AG08395 (cell line): ENCODE measurements at places on chromosomes 2 and 18.
A peak's percentile ranks its signal among the peaks of the same experiment; 100 is the strongest.

DNA sequence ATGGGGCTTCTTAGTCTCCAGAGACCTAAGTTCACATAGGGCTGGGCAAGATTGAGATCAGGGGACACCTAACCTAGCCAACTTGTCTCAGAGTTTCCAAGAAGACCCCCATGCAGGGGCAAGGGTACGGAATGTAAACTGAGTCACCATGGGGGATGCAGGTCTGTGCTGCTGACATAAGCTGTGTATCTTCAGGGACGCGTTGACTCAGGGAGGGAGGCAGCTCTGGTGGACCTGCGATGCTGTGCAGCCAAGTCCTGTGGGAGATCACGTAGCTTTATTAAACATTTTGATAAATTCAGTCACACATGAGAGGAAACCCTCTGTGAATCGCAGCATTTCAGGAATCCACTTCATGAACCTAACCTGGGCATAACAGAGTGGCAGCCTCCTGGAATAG, 216.0 kb downstream of the ANKRD30B start:
- no peak for DNase-seq

DNA sequence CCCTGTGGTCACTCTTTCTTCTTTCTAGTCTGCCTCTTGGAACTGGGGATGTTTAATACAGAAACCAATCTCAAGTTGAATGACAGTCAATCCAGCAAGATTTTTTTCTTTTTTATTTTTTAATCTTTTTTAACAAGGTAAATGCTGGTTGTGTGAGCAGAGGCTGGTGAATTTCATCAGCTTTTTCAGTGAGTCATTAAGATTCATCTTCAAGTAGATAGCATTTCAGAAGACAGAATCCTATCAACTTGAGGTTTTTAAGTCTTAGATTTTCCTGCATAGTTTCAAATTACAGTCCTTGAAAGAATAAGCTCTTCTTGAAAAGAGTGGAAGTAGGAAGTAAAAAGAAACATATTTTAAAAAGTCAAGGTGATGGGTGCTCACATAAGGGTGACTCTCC, 12.4 kb downstream of the SLC8A1 start:
- DNase-seq = no peak

DNA sequence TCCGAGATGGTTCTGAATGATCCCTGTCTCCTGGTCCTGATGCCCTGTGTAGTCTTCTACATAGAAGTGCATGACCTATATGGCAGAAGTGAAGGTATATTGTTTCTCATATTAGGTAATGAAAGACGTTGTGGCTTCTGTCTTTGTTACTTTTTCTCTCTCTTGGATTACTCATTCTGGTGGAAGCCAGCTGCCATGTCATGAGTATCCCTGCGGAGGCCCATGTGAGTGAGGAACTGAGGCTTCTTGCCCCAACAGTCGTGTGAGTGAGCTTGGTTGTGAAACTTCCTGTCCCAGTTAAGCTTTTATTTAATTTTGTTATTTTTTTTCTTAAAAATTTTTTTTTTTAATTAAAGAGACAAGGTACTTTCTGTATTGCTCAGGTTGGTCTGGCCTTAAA, 134.7 kb downstream of the UBR3 start:
- DNase-seq = peak; percentile 35

- no peak for DNase-seq
These were observed 2.7 kb downstream of the EHD3 start for GRCh38 chr2:31236433-31237205.

- DNase-seq = no peak
These were observed 190.8 kb upstream of the NDUFV2 start for GRCh38 chr18:8911408-8912340.

- peak; percentile 72 for DNase-seq
These were observed 27.8 kb upstream of the GAREM2 start for GRCh38 chr2:26144953-26145680.

DNA sequence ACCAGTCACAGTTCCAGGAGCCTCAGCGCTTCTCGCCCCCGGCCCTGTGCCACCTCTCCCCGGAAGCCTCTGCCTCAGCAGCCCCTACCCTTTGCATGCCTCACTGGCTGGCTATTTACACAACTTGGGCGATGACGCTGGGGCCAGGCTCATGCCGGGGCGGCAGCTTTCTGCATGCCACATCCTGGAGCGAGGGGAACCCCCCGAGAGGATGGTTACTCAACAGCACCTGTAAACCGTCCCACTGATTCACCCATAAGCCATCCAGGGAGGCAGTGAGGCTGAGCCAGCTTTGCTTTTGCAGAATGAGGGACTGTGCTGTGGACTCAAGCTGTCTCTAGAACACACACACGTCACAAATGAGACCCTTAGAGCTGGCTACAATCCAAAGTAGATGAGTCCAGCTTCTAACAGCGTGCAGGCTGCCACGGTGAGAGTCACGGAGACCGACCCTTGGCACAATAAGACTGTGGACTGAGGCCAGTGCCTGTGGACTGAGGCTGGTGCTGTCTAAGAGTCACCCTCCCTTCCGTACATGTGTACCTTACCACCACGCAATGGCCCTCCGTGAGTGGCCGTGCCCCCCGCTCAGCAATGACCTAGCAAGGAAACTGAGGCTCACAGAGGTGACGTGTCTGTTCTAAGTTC, 45.6 kb upstream of the ODC1 start:
- DNase-seq = no peak

- no peak for DNase-seq
These were observed 12.7 kb upstream of the MAPRE2 start for GRCh38 chr18:35028536-35028935.

DNA sequence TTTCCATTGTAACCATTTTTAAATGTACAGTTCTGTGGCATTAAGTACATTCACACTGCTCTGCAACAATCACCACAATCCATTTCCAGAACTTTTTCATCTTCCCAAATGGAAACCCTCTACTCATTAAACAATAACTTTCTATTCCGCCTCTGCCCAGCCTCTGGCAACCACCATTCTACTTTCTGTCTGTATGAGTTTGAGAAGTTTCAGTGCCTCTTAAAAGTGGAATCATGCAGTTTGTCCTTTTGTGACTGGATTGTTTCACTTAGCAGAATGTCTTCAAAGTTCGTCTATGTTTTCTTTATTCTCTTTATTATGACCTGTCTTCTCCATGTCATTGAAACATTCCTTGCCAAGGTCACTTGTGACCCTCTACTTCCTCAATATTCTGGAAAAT, 22.0 kb upstream of the PELI1 start:
- DNase-seq = no peak

DNA sequence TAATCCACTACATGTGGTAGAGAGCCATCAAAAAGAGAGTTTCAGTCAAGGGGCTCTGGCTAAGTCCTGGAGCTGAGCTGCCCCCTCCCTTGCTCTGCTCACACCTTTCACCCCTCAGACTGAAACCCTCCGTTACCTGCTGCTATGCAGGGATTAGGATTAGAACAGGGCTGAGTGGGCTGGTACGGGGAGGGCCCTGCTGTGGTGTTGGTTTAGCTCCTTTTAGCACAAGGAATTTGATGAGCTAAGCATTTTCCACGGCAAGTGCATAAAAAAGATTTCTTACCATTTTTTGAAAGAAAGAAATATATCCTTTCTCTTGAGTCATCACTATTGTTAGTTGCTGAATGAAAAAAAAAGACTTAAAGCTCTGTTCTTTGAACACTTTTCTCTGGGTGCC, 46.3 kb downstream of the TCF7L1 start:
- no peak for DNase-seq
